ENCODE measurements at places on chromosomes 13 and 19.

DNA sequence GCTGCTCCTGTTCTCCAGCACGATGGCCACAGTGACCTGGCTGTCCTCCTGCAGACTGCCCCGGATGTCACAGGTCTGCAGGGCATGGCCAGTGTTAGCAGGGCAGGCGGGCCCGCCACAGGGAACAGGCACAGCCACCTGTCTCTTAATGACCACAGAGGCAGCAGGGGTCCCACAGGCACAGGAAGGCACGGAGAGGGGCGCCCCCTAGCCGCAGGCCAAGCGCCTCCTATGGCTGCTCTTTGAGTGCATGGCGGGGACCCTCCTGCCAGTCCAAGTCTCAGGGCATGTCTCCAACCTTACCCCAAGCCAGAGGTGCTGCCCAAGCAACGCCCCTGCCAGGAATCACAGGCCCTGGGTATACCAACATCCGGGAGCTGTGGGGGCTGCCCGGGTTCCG, 14.1 kb downstream of the IZUMO4 start:
- DNase-seq, result no peak

DNA sequence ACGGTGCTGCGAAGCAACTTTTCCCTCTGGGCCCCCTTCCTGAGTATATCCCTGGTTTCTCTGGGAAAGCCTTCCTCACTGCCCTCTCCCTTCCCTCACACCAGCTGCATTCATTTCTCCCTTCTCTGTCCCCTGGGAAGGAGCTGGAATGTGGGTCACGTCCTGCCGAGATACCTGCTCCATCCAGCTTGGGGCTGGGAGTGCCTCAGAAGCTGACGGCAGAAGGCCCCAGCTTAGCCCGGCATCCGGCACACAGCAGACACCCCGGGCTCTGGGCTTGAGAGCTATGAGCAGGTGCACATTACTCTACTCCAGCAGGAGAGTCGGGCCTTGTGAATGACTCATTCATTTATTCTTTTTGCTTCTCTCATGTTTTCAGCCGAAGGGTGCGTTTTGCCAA, 170.6 kb downstream of the TEX29 start:
- DNase-seq, result no peak

DNA sequence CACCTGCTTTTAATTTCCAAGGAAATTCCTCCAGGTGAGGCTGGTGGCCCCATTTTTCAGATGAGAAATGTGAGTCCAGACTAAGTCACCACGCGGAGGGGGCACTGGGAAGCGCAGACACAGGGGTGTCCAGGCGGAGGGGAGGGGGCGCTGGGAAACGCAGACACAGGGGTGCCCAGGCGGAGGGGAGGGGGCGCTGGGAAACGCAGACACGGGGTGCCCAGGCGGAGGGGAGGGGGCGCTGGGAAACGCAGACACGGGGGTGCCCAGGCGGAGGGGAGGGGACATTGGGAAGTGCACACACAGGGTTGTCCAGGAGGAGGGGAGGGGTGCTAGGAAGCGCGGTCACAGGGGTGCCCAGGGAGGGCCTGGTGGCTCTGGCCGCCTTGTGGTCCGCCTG, 3.5 kb downstream of the GRK1 start:
- no peak for DNase-seq

DNA sequence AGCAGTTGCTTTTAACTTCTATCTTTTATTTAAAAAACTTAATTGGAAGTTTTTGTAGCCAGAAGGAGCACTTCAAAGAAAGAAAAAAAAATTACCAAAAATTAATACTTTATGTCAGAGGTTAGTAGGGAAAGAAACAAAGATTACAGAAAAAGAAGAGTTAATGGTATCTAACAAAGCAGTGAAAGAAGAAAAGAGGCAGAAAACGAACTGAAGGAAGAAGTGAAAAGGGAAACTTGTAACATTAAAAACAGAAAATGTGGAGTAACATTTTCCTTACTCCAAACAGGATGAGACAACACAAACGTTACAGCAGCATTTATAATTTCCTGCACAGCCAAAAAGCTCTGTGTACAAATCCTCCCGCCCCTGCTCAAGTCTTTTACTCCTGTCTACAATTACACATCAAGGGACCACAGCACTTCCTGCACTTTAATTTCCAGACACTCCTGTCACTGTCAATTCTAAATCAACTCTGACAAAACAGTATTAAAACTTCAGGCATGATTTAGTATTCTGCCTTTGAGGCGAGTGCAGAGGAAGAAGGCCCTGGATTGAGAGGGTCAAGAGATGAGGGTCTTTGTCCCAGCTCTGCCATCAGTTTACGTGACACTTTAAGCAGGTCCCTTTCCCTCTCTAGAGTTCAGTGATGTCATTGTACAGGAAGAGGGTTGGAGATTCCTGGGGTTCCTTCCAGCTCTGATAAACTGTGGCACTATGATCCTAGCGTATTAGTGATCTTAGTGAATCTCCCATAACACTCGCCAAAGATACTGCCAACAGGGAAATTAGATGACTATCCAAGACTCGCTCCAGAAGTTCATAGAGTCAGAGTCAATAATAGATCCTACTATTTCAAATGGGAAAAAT, 53.2 kb upstream of the LSM14A start:
- no peak for DNase-seq

GRCh38 chr13:27905650-27906049, 14.2 kb upstream of the PDX1 start:
- no peak for DNase-seq

- no peak for DNase-seq
Observed at GRCh38 chr19:18672606-18673337, 10.7 kb upstream of the CRTC1 start.

DNA sequence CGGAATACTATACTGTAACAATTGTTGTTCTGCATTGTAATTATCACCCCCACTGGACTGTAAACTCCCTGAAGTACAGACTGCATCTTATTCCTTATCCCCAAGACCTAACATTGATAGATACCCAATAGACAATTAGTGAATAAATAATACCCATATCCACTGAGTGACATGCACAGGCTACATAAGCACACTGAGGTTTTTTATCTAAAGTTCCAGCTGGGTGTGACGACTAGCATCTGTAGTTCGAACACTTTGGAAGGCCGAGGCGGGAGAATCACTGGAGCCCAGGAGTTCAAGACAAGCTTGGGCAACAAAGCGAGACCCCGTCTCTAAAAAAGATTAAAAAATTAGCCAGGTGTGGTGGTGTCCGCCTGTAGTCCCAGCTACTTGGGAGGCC, 2.5 kb downstream of the KPNA3 start:
- DNase-seq, result no peak

DNA sequence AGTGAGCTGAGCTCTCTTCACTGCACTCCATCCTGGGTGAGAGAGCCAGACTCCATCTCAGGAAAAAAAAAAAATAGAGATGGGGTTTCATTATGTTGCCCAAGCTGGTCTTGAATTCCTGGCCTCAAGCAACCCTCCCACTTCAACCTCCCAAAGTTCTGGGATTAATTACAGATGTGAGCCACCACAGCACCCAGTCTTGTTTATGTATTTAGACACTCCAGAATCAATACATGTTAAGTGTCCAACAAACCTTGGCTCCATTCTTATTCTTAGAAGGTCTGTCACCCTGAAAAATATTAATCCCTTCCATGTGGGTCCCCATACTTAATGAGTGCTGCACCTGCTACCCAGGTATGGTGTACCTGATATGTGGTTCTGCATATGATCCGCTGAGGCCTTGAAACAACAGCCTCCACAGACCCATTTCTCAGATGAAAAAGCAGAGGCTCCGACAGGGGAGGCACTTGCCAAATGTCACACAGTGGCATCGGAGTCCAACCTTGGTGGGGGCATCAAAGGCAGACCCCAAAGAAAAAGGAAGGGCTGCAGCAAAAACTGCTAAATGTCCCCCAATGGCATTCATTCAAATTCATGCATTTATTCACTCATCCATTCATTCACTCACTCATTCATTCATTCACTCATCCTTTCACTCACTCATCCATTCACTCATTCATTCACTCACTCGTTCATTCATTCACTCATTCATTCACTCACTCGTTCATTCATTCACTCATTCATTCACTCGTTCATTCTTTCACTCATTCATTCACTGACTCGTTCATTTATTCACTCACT, 16.7 kb downstream of the TICAM1 start:
- DNase-seq, result no peak

GRCh38 chr19:45275370-45275971, 24.4 kb downstream of the MARK4 start:
- no peak for DNase-seq

DNA sequence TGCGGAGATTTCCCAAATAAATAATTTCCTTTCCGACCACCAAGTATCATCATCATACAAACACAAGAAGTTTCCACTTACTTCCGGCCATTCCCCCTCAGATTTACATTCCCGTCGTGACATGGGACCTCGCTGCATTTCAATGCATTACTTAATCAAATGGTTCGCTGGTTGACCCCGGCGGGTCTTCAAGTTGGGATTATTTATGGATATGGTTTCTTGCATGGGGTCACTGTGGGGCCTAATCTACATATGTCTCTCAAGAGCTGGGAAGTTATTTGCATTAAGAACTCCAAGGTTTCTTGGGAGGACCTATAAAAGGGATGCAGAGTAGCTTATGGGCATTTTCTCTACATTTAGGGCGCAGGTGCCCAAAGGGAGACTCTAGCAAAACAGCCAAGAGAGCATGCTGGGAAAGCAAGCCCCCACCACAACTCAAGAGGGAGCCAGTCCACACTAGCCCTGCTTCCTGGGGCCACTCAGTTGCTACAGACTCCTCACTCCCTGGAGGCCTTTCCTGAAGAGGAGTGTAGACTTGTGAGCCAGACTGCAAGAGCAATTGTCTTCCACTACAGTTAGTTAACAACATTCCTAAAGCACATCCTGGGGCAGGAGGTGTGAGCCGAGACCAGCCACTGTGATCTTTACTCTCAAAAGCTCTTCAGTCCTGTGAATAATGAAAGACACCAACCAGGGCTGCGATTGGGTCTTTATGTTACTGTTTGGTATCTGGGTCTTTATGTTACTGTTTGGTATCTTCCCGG, 125.3 kb downstream of the KATNAL1 start:
- DNase-seq, result no peak

GRCh38 chr13:94859811-94860210, 147.5 kb upstream of the SOX21 start:
- no peak for DNase-seq

DNA sequence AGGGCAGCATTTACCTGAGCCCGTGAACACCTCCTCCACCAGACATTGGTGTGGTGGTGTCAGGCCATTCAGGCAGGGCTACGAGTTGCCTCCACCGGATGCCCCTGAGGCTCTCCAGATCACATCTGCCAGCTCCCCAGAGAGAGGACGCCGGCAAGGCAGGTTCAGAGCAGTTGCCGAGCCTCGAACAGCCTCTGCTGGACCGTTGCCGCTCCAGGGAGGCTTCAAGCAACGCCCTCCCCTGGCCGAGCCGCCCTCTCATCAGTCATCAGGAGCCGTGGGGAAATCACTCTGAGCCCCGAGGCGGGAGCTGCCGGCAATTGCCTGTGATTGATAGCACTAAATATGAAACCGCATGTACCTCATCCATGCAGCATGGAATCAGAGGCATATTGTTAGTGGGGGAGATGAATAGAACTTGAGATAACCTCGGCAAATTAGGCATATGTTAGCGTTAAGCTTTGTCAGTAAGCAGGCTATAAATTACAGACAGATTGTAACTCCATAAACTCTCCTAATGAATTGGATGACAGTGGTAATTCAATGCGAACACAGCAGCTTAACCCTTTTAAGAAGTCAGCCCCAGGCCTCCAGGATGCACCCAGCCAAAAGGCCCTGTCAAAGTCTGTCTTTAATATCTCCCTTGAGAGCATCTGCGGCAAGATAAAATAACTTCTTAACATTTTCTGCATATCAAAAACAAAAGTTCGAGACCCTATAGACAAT, 29.8 kb upstream of the SPACA7 start:
- DNase-seq, result no peak

DNA sequence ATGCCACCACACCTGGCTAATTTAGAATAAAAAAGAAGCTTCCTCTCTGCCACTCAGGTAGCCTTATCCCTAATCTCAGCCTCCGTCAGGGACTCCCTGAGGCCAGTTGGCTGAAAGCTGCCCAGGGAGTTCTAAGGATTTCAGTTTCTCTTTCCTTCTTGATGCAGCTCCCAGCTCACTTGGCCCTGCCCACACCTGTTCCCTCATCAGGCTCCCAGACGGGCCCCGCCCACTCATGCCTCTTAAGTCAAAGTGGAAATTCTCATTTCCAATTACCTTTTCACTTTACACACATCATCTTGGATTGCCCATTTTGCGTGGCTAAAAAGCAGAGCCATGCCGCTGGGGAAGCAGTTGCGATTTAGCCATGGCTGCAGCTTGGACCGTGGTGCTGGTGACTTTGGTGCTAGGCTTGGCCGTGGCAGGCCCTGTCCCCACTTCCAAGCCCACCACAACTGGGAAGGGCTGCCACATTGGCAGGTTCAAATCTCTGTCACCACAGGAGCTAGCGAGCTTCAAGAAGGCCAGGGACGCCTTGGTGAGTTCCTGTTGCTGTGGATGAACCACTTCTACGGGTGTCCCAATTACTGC, at the start of gene IFNL1:
Gene IFNL1 (plus strand): TSS at position 353 of the 591 bp plus-strand sequence. CDS start 15 bp downstream, at position 368.
- no peak for DNase-seq

- DNase-seq, result no peak
Observed at GRCh38 chr13:24279327-24280110, 29.9 kb upstream of the C1QTNF9 start.

DNA sequence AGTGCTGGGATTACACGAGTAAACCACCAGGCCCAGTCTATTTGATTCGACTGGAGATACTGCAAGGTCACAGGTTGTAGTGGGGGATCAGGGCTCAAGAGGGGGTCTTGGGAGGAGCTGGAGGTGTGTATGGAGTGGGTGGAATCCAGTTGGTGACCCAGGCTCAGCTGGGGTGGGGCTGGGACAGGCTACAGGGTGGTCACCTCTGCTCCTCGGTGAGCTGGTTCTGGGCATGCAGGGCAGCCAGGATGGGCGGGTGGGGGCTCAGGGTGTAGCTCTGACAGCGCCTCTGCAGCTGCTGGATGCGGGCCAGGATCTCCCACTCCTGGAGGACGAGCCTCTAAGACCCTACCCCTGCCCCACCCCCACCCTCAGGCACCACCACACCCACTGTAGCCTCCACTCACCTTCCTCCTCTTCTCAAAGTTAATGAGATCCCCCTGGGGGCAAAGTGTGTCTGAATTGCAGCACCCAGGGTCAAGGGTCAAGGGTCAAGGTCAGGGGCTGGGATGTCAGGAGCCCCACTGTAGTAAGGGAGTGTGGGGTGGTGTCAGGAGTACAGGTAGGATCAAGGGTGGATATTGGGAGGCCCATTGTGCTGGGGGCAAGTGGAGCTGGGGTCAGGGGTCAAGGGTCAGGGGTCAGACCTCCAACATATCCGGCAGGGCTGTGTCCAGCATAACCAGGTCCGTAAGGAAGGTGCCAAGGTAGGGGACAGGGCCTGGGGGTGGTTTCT, 17.1 kb downstream of the RGL3 start:
- DNase-seq, result no peak

DNA sequence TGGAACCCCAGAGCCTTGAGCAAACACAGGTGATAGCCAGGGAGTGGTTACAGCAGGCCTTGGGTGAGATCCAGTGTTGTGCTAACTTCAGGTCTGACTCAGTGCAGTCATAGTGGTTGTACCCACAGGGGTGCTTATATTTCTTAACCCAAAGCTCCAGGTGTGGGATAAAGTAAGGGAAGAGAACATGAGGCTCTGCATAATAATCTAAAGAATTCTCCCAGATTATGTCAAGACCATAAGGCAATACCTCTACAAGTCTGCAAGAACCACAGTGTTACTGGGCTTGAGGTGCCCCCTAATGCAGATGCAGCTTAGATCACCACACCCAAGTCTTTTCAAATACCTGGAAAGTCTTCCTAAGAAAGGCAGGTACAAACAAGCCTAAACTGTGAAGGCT, 485.4 kb downstream of the RFC3 start:
- no peak for DNase-seq

GRCh38 chr13:48220592-48220980, 12.4 kb upstream of the ITM2B start:
- DNase-seq, result no peak

- no peak for DNase-seq
Observed at GRCh38 chr19:53545271-53546065, 7.5 kb downstream of the ZNF331 start.
